ENCODE measurements at places on chromosomes 11 and 22.

DNA sequence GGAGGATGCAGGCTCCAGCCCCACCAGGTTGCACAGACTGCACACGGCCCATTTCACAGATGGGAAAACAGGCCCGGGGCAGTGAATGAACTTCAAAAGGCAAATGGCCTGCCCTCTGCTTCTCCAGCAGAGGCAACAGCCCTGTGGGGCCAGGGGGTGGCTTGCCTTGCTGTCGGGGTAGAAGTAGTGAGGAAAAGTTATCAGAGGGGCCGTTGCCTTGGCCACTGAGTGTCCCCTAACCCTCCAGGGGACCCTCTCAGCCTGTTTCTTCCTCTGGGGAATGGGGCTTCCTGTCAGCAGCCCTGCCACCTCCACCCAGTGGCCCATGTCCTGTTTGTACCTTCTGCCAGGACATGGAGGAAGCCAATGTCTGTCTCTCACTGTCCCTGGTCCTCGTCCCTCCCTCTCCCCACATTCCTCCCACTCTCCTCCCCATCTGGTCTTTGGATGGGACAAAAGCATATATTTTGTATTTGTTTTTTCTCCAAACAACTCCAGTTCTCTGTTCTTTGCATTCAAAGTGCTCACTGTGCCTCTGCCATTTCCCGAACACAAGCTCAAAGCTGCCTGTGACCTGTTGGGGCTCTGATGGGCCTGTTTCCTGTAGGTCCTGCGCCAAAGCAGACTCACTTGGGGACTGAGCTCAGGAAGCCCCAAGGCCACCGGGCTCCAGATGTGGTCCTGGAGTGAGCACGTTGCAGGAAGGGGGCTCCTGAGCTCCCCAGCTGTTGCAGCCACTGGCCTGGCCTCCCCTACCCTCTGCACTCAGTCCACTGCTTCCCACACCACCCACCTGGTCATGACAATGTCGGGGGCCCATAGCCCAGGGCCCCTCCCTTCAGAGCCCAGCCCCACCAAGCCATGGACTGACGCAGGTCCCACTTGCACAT lies 9.5 kb downstream of the MAP4K2 start:
- no peak overlapping the region for H3K4me3 ChIP-seq
- DNase-seq = no peak
- H3K27me3 ChIP-seq = no peaks in the 10 kb centered on the region
- no peak overlapping the region for H3K27ac ChIP-seq
- no peaks in the 10 kb centered on the region for H3K4me1 ChIP-seq
- peaks cover 45% of the 10 kb centered on the region for H3K36me3 ChIP-seq

GRCh38 chr11:73106347-73106746 lies 35.8 kb downstream of the FCHSD2 start:
- H3K27me3 ChIP-seq = no peaks in the 10 kb centered on the region
- H3K4me1 ChIP-seq = no peaks in the 10 kb centered on the region
- H3K4me3 ChIP-seq = no peak overlapping the region

- H3K4me1 ChIP-seq = no peaks in the 10 kb centered on the region
- no peaks in the 10 kb centered on the region for H3K36me3 ChIP-seq
- no peaks in the 10 kb centered on the region for H3K27me3 ChIP-seq
- no peak overlapping the region for H3K27ac ChIP-seq
Observed at GRCh38 chr22:24801901-24802465, 4.0 kb upstream of the SGSM1 start.

- no peaks in the 10 kb centered on the region for H3K36me3 ChIP-seq
- no peaks in the 10 kb centered on the region for H3K4me1 ChIP-seq
- H3K27ac ChIP-seq = no peak overlapping the region
Observed at GRCh38 chr22:39664485-39665200, 94.1 kb downstream of the CACNA1I start.

DNA sequence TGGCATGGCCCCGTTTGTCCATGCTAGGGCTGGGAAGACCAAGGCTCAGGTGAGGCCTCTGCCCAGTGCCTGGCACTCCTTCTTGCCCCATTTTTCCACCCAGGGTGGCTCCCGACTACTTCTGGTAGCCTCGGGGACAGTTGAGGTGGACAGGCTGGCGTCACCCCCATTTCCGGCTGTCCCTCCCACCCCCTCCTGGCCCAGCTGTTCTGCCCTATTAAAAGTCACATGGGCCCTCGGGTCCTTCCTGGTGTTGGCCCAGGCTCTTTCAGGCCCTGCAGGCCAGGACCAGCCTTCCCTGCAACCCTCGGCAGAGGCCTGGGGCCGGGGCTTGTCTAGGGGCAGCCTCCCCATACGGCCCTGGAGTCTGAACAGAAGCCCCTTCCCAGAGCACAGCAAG lies 9.5 kb downstream of the CD81 start:
- peaks cover 2% of the 10 kb centered on the region for H3K4me1 ChIP-seq
- H3K36me3 ChIP-seq = peaks cover 28% of the 10 kb centered on the region
- no peak overlapping the region for H3K4me3 ChIP-seq
- H3K27ac ChIP-seq = no peak overlapping the region
- H3K27me3 ChIP-seq = no peaks in the 10 kb centered on the region

DNA sequence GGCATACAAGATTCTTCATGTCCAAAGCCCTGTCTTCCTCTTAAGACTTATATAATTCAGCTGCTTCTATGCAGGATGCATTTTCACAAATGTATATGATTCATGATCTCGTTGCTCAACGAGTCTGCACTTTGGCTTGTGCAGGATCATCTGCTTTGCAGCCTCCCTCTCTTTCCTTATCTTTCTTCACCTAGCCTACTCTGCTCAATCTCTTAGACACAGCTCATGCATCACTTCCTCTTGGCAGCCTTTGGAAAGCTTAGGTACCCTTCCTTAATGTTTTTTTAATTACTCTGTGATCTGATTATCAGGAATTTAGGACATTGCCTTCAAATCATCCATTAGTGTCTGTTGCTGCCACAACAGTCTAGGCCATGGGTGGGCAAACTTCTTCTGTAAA lies 673.8 kb downstream of the NELL1 start:
- no peak for DNase-seq
- H3K36me3 ChIP-seq = no peaks in the 10 kb centered on the region

- DNase-seq = no peak
- H3K36me3 ChIP-seq = no peaks in the 10 kb centered on the region
- no peaks in the 10 kb centered on the region for H3K4me1 ChIP-seq
Observed at GRCh38 chr11:133678191-133678590, 145.9 kb upstream of the OPCML start.

DNA sequence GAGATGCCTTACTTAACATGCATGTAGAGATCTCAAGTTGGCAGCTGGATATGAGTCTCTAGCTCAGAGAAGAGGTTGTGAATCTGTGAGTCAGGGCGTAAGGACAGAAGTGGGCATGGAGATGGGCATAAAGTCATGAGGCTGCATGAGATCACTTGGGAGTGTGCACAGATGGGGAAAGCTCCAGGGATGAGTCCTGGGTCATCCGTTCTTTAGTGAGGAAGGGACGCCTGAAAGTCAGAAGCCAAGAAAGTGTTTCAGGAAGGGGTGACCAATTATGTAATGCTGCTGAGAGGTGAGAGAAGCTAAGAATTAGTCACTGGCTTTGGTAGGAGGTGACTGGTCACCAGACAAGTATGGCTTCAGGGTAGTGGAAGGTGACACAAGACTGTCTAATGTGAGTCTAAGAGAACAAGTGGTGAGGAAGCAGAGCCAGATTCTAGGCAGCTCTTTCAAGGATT lies 6.7 kb downstream of the ACP2 start:
- no peaks in the 10 kb centered on the region for H3K4me1 ChIP-seq
- H3K36me3 ChIP-seq = peaks cover 47% of the 10 kb centered on the region
- H3K4me3 ChIP-seq = no peak overlapping the region

- peak overlapping the region; percentile 86 for H3K4me3 ChIP-seq
- peak overlapping the region; percentile 59 for H3K27ac ChIP-seq
- H3K4me1 ChIP-seq = peaks cover 5% of the 10 kb centered on the region
- H3K36me3 ChIP-seq = peaks cover 27% of the 10 kb centered on the region
- DNase-seq = peak; percentile 49
- H3K27me3 ChIP-seq = no peaks in the 10 kb centered on the region
Observed at GRCh38 chr11:65500387-65501185, 1.7 kb downstream of the MALAT1 start.

- H3K4me3 ChIP-seq = no peak overlapping the region
- H3K36me3 ChIP-seq = no peaks in the 10 kb centered on the region
- no peaks in the 10 kb centered on the region for H3K27me3 ChIP-seq
- peak overlapping the region; percentile 100 for H3K27ac ChIP-seq
Observed at GRCh38 chr22:23520863-23521440, 59.1 kb downstream of the IGLL1 start.

- H3K27me3 ChIP-seq = no peaks in the 10 kb centered on the region
- peaks cover 12% of the 10 kb centered on the region for H3K36me3 ChIP-seq
Observed at GRCh38 chr11:36498721-36499120, 11.4 kb downstream of the TRAF6 start.

DNA sequence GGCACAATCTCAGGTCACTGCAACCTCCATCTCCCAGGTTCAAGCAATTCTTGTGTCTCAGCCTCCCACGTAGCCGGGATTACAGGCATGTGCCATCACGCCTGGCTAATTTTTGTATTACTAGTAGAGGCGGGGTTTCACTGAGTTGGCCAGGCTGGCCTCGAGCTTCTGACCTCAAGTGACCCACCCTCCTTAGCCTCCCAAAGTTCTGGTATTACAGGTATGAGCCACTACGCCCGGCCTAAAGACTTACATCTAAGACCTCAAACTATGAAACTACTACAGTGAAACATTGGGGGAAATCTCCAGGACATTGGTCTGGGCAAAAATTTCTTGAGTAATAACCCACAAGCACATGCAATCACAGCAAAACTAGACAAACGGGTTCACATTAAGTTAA lies 13.8 kb upstream of the FAM181B start:
- no peak overlapping the region for H3K4me3 ChIP-seq
- H3K27ac ChIP-seq = no peak overlapping the region
- no peaks in the 10 kb centered on the region for H3K27me3 ChIP-seq
- no peaks in the 10 kb centered on the region for H3K4me1 ChIP-seq
- DNase-seq = peak; percentile 96
- no peaks in the 10 kb centered on the region for H3K36me3 ChIP-seq

- no peak overlapping the region for H3K4me3 ChIP-seq
- no peaks in the 10 kb centered on the region for H3K36me3 ChIP-seq
- DNase-seq = no peak
- no peak overlapping the region for H3K27ac ChIP-seq
Observed at GRCh38 chr11:35114906-35115687, 23.9 kb upstream of the CD44 start.

- no peaks in the 10 kb centered on the region for H3K27me3 ChIP-seq
- no peak overlapping the region for H3K27ac ChIP-seq
- peak; percentile 56 for DNase-seq
- peaks cover 58% of the 10 kb centered on the region for H3K36me3 ChIP-seq
- no peaks in the 10 kb centered on the region for H3K4me1 ChIP-seq
Observed at GRCh38 chr11:46315033-46315738, 32.1 kb upstream of the DGKZ start.

- DNase-seq = no peak
- no peaks in the 10 kb centered on the region for H3K36me3 ChIP-seq
- no peaks in the 10 kb centered on the region for H3K4me1 ChIP-seq
- H3K4me3 ChIP-seq = no peak overlapping the region
- no peak overlapping the region for H3K27ac ChIP-seq
- H3K27me3 ChIP-seq = no peaks in the 10 kb centered on the region
Observed at GRCh38 chr11:1437500-1437899, 47.8 kb downstream of the BRSK2 start.

- no peaks in the 10 kb centered on the region for H3K36me3 ChIP-seq
- no peak for DNase-seq
- H3K27me3 ChIP-seq = no peaks in the 10 kb centered on the region
- no peak overlapping the region for H3K4me3 ChIP-seq
Observed at GRCh38 chr11:134669796-134670195, 257.8 kb upstream of the B3GAT1 start.

All from trophoblast cell (in vitro differentiated cells and primary cell).